Activated gamma-delta T cell treated with Interleukin-2 at 50 U/mL for 16 hours (primary cell): ENCODE measurements at places on chromosomes 3 and 15.
A peak's percentile ranks its signal among the peaks of the same experiment; 100 is the strongest.

GRCh38 chr3:17964108-17964507, 221.7 kb upstream of the TBC1D5 start:
- DNase-seq, result no peak

DNA sequence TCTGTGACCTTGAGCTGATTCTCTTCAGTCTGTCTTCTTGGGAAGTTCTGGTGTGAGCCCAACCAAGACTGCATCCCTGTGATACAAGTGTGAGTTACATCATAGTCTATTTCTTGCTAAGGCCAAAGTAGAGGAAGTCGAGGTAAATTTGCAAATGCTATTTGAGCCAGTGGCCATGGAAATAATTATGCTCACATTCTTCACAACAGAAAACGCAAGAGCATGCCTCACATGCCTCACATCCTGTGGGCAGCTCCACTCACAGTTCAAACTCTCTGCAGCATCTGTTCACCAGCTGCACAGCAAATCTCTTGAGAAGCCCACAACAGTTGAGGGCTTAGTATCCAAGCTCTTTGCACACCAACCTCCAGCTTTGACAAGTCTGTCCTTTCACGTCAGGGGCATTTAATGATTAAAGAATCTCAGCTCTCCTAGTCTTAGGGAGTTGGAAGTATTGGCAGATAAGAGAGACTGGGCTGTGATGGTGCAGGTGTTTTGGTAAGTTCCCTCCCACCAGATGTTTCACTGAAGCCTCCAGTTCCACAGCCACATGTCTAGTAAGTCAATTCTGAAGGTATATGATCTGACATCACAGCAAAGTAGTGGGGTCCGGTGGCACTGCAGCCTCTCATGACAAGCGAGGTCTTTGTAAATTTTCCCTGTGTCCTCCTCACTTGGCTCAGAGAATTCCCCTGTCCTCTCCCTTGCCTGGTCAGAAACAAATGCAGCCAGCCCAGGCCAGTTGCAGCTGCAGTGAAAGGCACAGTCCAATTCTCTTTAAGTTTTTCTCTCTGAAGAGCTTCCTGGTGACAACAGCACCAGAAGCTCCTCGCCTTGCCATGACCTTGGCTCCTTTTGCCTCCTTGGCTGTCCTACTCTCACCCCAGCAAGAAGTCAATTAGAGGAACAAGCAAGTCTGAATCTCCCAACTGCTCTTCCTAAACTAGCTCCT, 166.1 kb downstream of the SSR3 start:
- no peak for DNase-seq

DNA sequence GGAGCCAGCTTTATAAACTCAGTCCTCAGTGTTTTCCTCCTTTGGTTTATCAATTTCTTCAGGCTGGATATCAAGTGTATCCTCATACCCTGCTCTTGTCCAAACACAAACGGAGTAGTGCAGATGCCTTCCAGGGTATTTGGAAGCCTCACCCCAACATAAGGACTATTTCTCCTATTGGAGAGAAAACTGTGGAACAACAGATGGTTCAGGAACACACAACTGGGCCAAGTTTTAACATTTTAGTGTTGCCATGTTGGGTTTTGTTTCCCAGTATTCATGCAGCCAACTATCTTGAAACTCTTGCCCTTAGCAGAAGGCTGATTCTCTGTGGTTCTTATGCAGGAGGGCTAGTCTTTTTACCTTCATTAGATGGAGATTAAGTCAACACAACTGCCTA, 398.1 kb downstream of the GABRB3 start:
- DNase-seq, result no peak

DNA sequence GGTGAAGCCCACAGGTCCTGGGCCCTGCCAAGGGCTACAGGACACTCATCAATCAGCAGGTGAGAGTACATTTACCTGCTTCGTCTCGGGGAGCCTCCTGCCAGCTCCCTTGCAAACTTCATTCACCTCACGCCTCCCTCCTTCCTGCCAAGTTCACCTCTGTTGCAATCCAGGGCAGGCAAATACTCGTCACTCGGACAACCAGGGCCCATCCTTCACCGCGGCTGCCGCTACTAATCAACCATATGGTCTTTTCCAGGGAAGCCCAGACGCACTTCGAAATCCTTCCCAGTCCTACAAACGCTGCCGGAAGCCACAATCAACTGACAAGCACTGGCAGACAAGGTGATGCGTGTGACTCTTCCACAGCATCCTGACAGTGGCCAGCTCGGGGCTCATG, 200.7 kb upstream of the NSMCE3 start:
- no peak for DNase-seq

DNA sequence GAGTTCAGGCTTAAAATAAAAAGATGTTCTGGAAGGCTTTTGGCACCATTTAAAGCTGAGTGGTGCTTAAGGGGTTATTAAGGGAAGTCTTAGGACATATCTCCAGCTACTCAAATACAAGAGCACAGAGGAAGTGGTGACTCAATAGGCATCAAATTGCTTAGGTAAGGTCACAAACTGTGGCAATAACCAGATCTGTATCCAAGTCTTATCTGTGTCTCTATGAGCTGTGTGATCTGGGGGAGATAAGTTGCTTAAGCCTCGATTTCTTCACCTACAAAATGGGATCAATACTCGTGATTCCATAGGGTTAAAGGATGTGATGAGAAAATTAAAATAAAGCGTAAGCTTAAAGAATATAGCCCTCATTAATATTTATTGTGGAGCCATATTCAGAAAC, 7.6 kb downstream of the HDC start:
- DNase-seq, result no peak

DNA sequence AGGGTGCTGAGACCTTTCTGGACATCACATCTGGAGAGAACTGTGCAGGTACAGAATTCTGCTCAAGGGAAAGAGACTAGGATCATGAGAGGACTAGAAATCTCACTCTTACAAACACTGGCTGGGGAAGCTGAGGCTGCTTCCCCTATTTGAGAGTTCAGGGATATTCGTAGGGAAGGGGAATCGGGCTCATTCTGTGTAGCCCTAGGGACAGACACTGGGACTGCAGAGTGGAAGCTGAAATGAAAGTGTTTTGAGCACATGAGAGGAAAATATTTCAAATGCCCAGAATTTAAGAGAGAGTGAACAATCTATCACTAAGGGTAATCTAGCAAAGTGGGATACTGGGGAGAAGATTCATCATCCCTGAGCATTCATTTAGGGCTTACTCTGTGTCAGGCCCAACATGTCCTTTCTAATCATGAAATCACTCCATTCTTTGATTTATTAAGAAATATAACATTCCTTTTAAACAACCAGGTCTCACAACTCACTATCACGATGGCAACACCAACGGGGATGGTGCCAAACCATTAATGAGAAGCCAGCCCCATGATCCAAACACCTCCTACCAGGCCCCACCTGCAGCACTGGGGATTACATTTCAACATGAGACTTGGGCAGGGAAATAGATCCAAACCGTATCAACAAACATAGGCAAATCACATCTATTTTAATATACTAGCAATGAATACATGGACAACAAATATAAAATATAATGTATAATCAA, 63.0 kb downstream of the CPN2 start:
- DNase-seq, result no peak

DNA sequence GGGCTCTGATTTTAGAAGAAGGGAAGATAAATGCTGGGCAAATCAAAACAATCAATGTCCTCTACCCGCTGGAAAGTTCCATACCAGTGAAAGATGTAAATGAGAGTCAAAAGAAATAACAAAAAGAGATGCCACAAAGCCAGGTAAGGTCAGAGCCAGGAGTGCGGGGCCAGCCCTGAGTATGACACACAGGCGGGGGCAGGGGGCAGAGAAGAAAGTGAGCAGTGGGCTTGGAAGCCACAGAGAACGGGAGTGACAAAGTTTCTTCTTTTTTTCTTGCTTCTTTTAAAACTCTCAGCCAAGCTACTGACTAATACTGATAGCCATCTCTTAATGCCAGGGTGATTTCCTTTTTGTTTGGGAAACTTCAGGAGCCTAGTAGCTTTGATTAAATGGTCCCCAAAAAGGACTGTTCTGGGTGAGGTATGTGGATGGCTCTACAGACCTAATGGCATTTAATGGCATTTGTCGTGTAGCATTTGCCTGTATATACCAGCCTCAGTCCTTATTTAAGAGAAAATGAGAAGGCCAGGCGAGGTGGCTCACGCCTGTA, 23.1 kb upstream of the TSEN2 start:
- DNase-seq, result no peak

DNA sequence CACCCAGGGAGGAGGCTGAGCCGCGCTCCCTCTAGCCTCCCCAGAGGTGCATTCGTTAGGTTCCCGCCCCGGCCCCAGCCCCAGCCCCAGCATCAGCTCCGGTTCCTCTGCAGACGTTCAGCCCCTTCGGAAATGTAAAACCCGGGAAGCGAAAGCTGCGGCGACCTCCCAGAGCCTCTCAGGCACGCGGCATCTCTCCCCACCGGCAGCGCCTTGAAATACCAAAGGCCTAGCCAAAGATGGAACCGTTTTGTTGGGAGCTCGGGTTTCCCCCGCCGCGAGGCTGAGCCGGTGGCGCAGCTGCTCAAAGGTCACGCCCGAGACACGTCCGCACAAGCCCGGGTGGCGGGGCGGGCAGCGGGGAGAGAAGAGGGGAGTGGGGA, 77.8 kb upstream of the HES1 start:
- DNase-seq, result peak; percentile 11

DNA sequence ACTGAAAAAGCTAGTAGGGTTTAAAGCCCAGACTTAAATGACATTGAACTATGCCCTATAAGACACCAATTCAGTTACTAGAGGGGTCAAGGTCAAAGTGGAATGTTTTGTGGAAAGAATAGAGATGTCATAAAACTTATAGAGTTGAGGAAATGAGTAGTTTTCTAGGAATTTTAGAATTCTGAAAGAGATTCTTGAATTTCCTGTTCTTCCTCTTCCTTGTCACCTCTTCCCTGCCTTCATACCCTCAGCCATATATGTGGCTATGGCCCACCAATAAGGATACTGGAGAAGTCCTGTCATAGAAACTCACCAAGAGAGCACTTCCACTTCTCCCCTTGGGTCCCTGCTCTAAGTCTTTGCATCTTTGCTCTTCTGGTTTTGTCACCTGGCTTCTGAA, 104.9 kb upstream of the TGFBR2 start:
- DNase-seq, result no peak

DNA sequence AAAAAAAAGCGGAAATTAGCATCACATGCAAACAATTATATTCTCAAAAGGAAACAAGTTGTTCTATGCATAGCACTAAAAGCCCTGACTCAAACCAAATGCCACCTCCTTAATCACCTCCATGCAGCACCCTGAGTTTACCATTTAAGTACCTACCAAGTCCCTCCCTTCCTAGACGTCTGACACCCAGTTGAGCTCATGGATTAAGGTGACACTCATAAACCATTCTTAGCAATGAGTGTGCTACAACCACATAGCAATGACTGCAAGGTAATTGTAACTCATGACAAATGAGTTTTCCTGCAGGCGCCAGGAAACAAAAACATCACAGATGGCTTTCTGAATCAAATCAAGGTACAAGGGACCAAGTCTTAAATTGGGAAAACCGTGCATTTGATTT, 32.0 kb downstream of the WWTR1 start:
- no peak for DNase-seq

GRCh38 chr15:88125576-88125975, 131.0 kb downstream of the NTRK3 start:
- no peak for DNase-seq

GRCh38 chr3:192054881-192055280, 593.9 kb downstream of the PYDC2 start:
- no peak for DNase-seq

- DNase-seq, result no peak
Observed at GRCh38 chr3:175381685-175382084, 522.6 kb downstream of the NAALADL2 start.

DNA sequence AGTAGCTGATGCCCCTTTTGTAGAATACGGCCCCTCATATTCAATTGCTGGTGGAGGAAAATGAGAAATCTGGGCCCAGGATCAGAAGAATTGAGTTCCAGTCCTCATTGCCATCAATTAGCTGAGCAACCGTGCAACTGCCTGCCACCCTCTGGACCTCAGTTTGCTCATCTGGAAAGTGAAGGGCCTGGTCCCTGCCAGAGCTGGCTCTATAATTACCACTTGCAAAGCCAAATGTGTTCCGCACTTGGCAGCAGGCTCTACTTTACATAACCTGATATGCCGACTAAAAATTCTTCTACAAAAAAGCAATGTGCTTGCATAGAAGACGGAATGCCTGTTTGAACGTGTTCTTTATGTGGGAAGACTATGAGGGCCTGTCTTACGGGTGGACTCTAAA, 8.6 kb upstream of the ITGB5 start:
- no peak for DNase-seq

DNA sequence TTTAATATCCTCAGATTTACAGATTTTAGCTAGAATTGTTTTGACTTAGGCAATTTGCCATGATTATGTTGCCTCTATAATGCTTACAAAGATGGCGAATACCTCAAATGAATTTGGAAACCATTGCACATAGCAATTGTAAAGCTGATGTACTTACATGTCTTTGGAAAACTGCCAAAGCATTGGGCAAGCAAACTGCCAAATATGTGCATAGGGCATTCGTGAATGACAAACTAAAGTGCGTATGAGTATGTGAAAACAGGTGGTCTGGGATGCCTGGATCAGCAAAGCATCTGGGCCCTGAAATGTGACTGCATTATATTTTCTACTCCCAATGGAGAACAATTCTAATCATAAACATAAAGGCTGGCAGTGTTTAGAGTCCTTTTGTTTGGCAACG, 445.3 kb upstream of the ROBO1 start:
- DNase-seq, result no peak

DNA sequence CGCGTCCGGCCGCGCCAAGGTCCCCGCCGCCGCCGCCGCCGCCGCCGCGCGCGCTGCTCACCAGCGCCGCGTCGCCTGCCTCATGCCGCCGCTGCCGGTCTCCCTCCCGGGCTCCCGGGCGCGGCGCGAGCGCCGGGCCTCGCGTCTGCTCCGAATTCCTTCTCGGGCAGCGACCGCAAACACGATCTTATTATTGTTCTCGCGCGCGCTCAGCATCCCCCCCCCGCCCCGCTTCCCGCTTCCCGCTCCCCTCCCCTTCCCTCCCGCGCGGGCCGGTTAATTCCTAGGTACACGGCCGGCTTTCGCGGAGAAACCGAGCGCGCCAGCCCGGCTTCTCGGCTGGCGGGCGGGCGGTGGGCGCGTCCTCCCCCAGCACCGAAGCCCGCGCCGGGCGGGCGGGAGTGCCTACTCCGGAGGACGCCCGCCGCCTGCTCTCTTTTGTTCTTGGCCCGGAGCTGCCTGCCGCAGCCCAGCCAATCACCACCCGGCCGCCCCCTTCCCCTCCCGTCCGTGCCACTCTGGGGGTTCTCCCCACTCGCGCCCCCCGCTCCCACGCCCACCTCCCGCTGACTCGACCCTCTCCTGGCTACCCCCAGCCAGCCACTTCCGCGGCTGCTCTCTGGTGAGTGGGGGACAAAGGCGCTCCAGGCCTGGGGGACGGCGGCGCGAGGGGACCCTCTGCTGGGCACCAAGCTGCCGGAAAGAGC, at the start of gene HDGFL3:
Gene HDGFL3 (minus strand): TSS at position 164 of the 707 bp plus-strand sequence. CDS start 409 bp downstream, outside the sequence.
- DNase-seq, result peak; percentile 27

GRCh38 chr3:192907784-192908183, 9.9 kb downstream of the MB21D2 start:
- no peak for DNase-seq

GRCh38 chr3:100257586-100257985, 3.2 kb upstream of the TBC1D23 start:
- no peak for DNase-seq

GRCh38 chr3:187368251-187369088, at the start of gene RTP4:
RTP4 (plus strand) TSS chr3:187368385; CDS start chr3:187368442, 57 bp downstream.
- DNase-seq, result peak; percentile 12
